T-cell (primary cell): ENCODE measurements at places on chromosomes 3 and 15.

- DNase-seq, result no peak
Observed at GRCh38 chr3:169171739-169172138, 491.8 kb downstream of the MECOM start.

GRCh38 chr3:76570436-76571057 lies 469.4 kb upstream of the ROBO2 start:
- DNase-seq, result no peak

GRCh38 chr3:152270937-152271336 lies 2.2 kb downstream of the MBNL1 start:
- no peak for DNase-seq

GRCh38 chr3:32616267-32616962 lies 45.8 kb upstream of the DYNC1LI1 start:
- no peak for DNase-seq

- DNase-seq, result no peak
Observed at GRCh38 chr15:90837094-90837493, 31.3 kb upstream of the FURIN start.

- DNase-seq, result no peak
Observed at GRCh38 chr15:100919481-100920405, 586 bp downstream of the LRRK1 start.
